CD4-positive, alpha-beta memory T cell (primary cell): ENCODE measurements at places on chromosomes 2 and 18. TPM values are rescaled to one million over a fixed set of nuclear protein-coding genes. Genes with fewer than 3 reads are reported as not detected.

DNA sequence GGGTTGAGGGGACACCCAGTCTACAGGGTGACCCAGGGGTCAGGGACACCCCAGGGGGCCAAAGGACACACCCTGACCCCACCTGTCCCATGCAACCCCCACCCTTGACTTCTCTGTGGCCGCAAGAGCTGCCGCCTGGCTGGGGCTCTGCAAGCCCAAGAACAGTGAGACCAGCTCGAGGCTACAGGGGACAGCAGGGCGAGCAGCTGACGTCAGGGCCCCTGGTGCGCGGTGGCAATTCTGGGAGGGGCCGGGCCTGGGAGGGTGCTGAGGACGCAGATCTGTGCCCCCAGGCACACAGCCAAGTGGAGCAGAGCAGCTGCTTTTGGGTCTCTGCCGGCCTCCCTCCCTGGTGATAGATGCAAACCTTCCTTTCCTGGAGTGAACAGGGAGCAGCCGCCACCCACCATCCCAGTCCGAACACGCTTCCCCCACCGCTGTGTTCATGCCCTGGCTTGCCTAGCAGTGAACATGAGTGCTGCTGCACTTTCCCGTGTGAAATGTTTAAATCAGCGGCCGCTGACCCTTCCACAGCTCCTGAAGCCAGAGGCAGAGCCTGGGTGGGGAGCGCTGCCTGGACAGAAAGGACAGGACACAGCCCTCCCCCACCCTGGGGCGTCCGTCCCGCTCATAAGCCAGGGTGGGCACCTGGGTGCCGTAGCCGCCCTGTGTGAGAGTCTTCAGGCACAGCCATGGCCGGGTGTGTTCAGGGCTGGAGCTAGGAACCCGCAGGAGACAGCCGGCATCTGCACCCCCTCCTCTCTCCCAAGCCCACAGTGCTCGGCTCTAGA lies 46.9 kb downstream of the SLC66A2 start:
- H3K27me3 ChIP-seq = no peaks in the 10 kb centered on the region
- no peaks in the 10 kb centered on the region for H3K4me1 ChIP-seq
- no peak for DNase-seq
- H3K36me3 ChIP-seq = no peaks in the 10 kb centered on the region
- H3K27ac ChIP-seq = no peak overlapping the region
- no peak overlapping the region for H3K4me3 ChIP-seq

- no peak overlapping the region for H3K4me3 ChIP-seq
- H3K4me1 ChIP-seq = peaks cover 5% of the 10 kb centered on the region
- no peaks in the 10 kb centered on the region for H3K36me3 ChIP-seq
- DNase-seq = no peak
These were observed 15.2 kb upstream of the ANKRD53 start for GRCh38 chr2:70962885-70963878.

DNA sequence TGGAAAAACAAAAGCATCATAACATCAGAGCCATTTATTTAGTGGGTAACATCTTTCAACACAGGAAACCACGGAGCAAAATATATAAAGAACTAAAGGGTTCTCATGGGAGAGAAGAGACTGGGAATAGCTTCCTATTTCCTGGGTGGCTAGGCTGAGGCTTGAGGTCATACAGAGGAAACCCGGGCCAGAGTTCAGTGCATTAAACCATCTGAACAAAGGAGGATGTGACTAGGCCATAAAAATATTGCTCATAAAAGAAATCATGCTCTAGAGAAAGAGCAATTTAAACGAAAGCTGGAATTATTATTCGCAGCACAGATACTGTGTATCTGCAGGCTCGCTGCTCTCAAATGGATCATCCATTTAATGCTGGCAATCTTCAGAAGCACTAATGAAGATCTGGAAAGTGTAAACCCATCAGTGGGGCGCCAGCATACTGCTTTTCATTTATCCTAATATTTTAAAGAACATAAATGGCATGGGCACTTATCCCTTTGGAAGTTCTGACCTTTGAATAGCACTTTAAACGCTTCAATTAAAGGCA lies 83.3 kb downstream of the GALNT14 start:
- no peaks in the 10 kb centered on the region for H3K4me1 ChIP-seq
- no peak overlapping the region for H3K4me3 ChIP-seq
- DNase-seq = no peak
- no peaks in the 10 kb centered on the region for H3K36me3 ChIP-seq
- no peak overlapping the region for H3K27ac ChIP-seq
- no peaks in the 10 kb centered on the region for H3K27me3 ChIP-seq

The CERKL gene
- total RNA-seq = 0.11 TPM

DNA sequence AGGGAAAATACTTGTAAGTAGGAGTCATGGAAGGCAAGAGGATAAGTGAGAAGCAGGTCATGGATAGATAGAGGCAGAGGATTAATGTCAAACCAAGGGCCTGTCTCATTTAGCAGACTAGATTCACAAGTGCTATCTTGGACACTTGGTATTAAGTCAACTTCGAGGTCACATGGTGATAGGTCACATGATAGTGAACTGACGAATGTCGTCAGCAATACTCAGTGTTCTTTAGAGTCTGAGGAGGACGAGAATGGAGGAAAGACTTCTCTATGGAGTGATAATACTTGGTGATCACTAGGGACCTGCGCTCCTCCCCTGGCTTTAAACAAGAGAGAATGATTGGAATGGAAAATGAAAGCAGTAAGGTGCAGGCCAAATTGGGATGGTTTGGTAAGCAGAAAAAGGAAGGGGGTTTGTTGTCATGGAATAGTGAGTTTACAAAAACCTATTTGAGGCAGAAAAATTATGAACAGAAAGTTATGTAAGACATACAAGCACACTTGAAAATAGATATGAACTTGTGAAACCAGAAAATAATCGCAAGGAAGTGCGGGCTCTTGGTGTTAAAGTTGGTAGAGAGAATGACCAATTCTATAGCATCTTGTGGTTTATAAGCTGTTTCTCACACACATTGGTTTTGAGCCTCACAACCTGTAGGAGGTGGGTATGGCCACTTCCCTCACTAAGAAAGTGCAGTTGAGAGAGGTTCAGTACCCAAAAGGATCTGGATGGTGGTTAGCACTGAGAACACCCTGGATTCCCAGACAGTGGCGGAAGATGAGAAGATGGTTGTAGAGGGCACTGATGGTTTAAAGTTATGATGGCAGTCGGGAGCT lies 141.5 kb downstream of the WDSUB1 start:
- H3K4me3 ChIP-seq = no peak overlapping the region
- no peak overlapping the region for H3K27ac ChIP-seq
- DNase-seq = peak; percentile 15
- no peaks in the 10 kb centered on the region for H3K27me3 ChIP-seq
- no peaks in the 10 kb centered on the region for H3K36me3 ChIP-seq
- peaks cover 4% of the 10 kb centered on the region for H3K4me1 ChIP-seq

- H3K4me3 ChIP-seq = no peak overlapping the region
- no peaks in the 10 kb centered on the region for H3K4me1 ChIP-seq
- no peak overlapping the region for H3K27ac ChIP-seq
- no peak for DNase-seq
- H3K27me3 ChIP-seq = no peaks in the 10 kb centered on the region
- no peaks in the 10 kb centered on the region for H3K36me3 ChIP-seq
These were observed 39.5 kb downstream of the ZNF804A start for GRCh38 chr2:184637781-184638180.

DNA sequence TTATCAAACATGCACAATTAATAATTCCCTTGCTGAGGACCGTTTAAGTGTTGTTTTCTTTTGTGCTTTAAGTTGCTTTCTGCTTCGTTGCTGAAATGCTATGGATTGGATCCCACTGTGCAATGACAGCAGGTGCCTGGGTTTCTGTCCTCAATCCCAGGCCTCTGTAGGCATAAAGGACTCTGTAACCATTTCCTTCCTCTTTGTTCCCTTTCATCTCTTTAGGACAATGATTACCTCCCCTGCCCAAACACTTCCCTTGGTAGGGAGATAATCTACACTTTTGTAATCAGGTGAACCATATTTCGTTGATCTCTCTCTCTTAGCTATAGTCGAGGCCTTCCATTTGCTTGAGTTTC lies 58.6 kb upstream of the LYPD6B start:
- no peak for DNase-seq
- H3K27me3 ChIP-seq = no peaks in the 10 kb centered on the region
- H3K27ac ChIP-seq = no peak overlapping the region
- H3K4me1 ChIP-seq = no peaks in the 10 kb centered on the region
- no peak overlapping the region for H3K4me3 ChIP-seq
- H3K36me3 ChIP-seq = no peaks in the 10 kb centered on the region

GRCh38 chr2:200367155-200367554 lies 60.7 kb downstream of the SPATS2L start:
- H3K4me3 ChIP-seq = no peak overlapping the region
- H3K36me3 ChIP-seq = no peaks in the 10 kb centered on the region
- no peaks in the 10 kb centered on the region for H3K4me1 ChIP-seq
- H3K27me3 ChIP-seq = no peaks in the 10 kb centered on the region
- no peak overlapping the region for H3K27ac ChIP-seq
- no peak for DNase-seq

DNA sequence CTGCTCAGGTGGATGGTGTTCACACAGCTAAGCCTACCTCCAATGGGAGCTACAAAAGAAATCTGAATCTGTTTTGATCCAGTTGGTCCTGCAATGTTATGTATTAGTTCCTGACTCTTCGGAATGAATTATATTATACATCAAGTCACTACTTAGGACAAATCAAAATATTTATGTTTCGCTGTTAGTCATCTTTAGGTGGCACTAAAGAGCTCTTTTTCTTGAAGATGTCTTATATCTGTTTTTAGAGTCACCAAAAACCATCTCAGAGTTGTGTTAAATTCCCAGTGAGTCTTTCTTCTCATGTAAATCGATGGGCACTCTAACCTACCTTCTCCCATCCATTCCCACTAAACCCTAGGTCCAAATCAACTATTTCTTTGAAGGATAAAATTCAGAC lies 2.2 kb downstream of the DNER start:
- DNase-seq = no peak
- H3K4me1 ChIP-seq = peaks cover 19% of the 10 kb centered on the region
- peaks cover 23% of the 10 kb centered on the region for H3K27me3 ChIP-seq

- H3K4me3 ChIP-seq = no peak overlapping the region
- H3K36me3 ChIP-seq = no peaks in the 10 kb centered on the region
- H3K4me1 ChIP-seq = peaks cover 4% of the 10 kb centered on the region
- no peaks in the 10 kb centered on the region for H3K27me3 ChIP-seq
These were observed 44.4 kb downstream of the RAB27B start for GRCh38 chr18:54872681-54873080.

DNA sequence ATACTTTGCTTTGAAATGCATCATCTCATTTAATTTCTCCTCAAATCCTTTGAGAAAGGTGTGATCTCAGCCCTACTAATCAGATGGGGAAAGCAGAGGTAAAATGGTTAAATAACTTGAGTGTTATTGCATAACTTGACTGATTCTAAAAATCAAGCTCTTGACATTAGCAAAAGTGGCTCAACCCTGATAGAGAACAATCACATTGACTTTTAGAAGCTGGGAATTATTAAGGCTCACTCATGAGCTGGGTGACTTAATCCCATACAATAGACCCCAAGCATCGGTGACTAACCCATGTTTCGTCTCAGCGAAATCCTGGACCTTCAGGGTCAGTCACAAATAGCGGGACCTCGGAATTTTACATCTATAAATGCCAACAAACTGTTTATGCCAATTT lies 378.9 kb downstream of the NBAS start:
- peaks cover 26% of the 10 kb centered on the region for H3K4me1 ChIP-seq
- no peak overlapping the region for H3K27ac ChIP-seq
- no peak overlapping the region for H3K4me3 ChIP-seq
- DNase-seq = no peak
- no peaks in the 10 kb centered on the region for H3K36me3 ChIP-seq

The CNDP1 gene
- not detected for total RNA-seq

The ALPP gene
- total RNA-seq = not detected

DNA sequence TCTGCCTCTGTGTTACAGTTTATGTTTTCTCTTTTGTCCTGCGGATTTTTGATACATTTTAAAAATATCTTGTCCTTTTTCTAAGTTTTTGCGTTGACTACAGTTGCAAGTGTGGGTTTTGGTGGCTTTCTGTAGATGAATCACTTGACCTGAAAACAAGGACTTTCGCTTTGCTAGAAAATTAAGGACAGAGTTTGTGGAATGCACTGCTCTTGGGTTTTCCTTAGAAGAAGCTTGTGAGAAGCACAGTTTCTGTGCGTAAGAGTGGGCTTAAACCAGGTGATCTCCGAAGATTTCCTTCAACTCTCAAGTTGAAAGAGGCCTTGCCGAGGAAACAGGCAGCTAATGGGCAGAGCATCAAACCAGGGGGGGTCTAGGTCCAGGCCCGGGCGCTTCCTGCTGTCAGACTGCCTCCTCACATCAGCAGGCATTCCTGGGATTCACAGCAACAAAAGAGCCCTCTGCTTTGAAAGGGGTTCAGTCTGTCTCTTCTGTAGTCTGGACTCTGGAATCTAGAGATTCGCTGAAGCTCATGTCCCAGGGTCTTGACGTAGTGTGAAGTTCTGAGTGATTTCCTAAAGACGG lies 17.3 kb downstream of the NCK2 start:
- DNase-seq = no peak
- peak overlapping the region; percentile 9 for H3K4me3 ChIP-seq
- H3K27ac ChIP-seq = peak overlapping the region; percentile 53

The UGP2 gene
- total RNA-seq = 77.6 TPM

DNA sequence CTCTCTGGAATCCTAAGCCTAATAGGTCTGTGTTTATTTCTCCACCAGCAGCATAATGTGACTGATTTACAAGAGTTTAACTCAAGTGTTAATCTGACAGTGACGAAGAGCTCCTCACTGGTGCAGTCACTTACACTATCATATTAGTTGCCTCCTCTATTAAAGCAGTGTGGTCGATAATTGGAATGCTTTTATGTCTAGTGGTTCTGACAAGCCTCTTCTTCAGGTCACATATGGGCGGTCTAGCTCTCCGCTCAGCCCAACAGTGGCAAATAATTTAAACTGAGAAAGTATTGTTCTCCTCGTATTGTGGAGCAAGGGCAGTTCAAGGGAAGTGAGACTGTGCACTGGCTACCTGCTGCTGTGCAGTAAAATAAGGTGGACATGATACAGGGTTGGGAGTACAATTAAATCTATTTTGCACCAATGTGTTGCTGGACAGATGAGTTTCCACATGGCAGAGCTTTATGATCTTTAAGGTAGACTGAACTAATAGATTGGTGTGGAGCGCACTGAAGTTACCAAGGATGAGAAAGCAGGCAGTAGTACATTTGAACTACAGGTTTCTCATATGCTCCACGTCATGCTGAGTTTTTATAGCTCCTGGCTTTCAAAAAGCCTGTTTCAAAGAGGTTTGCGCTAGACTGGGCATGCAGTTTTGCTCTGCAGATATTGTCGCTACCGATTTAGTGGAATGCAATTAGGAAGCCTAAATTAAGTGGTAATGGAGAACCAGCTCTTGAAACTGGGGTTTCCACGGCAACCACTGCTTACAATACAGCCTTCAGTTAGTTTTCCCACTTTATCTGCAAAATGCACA lies 151.7 kb upstream of the POU3F3 start:
- H3K27ac ChIP-seq = no peak overlapping the region
- no peak for DNase-seq
- no peaks in the 10 kb centered on the region for H3K4me1 ChIP-seq
- H3K4me3 ChIP-seq = no peak overlapping the region
- H3K27me3 ChIP-seq = no peaks in the 10 kb centered on the region

GRCh38 chr18:22609642-22610041 lies 191.9 kb upstream of the CTAGE1 start:
- H3K4me1 ChIP-seq = no peaks in the 10 kb centered on the region
- H3K27me3 ChIP-seq = no peaks in the 10 kb centered on the region
- DNase-seq = no peak
- no peak overlapping the region for H3K27ac ChIP-seq
- H3K36me3 ChIP-seq = no peaks in the 10 kb centered on the region
- no peak overlapping the region for H3K4me3 ChIP-seq
